ENCODE measurements at places on chromosomes 11 and 22.

DNA sequence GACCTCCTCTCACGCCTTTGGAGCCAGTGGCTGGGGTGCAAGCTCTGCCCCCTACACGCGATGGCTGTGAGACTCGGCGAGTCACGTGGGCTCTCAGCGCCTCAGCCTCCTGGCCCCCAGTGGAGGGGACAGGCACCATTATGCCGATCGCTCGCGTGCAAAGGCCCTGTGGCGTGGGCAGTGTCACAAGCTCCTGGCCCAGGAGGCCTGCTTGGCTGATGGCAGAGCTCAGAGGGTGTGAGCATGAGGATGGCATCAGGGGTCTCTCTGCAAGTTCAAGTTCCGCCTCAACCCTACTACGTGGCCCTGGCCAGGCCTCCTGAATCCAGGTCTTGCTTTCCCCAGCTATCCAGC lies 90.8 kb upstream of the KCNQ1OT1 start:
- DNase-seq = no peak

GRCh38 chr11:86152006-86152862 lies 83.3 kb upstream of the PICALM start:
- DNase-seq = no peak

DNA sequence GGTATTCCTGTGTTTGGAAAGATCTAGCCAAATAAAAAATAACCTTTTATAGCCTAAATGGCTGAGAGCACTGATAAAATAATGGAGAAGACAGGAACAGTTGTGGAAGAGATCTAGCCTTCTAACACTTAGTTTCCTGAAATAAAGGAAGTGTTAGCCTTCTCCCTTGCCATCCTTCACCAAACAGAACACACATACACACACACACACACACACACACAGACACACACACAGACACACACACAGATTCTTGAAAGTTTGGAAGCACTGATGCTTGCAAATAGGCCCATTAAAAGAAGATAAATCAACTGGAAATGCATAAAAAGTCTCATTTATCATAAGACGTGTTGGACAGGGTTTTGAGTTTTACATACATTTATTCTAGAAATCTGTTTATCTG lies 37.5 kb downstream of the KIRREL3 start:
- no peak for DNase-seq

DNA sequence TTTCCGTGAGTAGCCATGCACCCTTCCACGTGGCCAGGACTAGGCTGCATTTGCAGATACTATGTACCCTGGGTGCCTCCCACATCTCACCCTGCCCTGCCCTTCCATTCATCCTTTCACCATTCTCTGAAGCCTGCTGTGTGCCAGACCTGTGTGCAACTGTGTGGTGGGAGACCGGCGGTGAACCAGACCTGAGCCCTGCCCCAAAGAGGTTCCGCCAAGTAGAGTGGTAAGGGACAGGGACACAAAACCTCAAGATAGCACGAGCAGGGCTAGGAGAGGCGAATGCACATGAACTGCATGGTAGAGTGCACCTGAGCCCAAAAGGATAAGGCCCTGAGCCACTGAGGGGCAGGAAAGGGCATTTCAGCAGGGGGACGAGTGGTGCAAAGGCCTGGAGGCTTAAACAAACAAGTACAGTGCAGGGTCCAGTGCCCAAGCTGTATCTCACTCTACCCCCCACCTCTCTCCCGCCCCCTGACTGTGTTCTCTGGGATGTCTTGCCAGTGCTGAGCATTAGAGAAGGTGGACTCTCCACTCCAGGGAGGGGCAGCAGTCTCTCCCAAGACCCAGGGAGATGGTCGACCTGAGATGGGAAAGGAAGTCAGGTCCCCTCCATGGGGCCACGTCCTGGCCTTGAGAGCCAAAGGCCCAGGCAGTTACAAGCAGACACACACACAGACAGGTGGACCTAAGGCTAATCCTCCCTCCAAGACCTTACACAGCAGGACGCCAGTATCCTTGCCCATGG lies 14.1 kb upstream of the ARAP1 start:
- DNase-seq = no peak

DNA sequence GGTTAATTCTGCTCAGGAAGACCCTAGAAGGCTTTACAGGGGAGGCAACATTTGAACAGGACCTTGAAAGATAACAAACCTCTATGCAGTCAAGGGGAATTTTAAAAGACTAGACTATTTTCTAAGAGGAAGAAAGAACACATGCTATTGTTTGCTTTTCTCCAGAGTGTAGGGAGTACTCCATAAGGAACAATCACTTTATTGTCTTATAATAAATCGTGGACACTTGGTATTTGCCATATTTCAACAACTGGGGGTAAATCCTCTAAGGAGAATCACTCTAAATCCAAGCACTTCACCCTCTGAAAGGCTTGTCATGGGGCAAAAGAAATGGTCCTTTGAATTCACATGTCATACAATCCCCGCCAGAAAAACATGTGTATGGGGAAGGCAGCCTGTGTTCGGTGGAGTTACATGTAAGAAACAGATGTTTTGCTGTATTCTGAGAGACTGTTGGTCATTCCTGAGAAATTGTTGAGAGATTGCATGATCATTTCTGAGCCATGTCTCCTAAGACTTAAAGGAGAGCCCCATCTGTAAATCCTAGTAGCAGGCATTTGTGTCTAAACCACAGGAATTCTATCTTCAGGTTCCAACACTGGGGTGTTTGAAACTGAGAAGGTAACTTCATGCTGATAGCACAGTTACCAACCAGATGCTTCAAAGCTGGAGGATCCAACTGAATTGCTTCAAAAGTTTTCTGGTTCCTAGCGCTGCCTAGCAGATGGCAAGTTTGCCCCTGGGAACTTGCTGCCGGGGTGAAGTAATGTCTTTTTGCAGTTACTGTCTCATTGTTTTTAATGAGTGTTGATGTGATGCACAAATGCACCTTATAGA lies 66.8 kb downstream of the FZD4 start:
- no peak for DNase-seq

DNA sequence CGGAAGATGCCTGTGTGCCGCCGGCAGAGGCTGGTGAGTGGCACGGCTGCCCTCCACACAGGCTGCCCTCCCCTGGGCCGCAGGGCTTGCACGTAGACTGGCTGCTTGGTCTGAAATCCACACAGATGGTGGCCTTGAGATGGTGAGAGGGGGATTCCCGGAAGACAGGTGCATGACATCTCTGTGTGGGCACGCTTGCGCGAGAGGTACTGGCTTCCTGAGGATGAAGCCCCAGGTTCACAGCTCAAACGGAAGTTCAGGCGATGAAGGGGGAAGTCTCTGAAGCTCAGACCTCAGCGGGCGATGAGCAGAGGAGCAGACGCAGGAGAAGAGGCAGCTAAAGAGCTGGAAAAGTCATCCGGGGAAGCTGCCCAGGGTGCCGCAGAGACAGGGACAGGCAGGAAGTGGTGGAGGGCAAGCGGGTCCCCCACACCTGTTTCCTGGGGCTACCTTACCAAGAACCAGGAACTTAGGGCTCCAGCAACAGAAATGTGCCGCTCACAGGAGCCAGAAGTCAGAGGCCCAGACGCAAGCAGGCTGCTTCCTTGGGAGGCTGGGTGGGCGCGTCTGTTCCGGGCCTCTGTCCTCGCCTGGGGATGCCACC lies 7.2 kb downstream of the CRELD2 start:
- DNase-seq = peak; percentile 68

DNA sequence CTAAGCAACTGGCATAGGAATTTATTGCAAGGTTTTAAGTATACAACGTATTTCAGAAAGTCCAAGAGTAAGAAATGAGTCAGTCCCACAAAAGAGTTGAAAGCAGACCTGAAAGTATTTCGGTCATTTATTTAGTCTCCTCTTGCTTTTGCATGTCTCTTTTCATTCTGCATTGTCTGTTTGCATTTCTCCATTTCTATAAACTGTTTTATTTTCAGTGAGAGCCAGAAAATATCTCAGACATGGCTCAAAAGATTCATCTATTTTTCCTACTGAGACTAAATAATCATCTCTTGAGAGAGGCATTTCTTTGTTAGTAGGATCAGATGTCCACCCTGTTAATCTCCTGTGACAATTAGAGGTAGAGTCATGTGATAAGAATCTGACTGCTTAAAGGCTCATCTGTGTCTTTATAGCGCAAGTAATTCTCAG lies 219.1 kb upstream of the CCDC179 start:
- DNase-seq = no peak

DNA sequence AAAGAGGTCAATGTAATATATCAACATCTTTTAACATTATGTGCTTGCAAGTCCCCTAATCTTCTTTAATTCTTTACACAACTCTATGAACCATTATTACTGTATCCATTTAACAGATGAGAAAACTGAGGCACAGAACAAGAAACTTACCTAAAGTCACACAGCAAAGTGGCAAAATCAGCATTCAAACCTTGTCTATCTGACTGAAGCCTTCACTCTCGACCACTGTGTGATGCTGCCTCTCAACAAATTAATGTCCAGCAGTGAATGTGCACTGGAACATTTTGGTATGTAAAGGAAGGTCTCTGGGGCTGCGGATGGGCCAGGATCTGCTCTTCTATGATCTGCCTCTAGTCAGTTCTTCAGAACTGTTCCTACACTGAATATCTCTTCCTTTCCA lies 42.1 kb downstream of the PRCP start:
- no peak for DNase-seq

DNA sequence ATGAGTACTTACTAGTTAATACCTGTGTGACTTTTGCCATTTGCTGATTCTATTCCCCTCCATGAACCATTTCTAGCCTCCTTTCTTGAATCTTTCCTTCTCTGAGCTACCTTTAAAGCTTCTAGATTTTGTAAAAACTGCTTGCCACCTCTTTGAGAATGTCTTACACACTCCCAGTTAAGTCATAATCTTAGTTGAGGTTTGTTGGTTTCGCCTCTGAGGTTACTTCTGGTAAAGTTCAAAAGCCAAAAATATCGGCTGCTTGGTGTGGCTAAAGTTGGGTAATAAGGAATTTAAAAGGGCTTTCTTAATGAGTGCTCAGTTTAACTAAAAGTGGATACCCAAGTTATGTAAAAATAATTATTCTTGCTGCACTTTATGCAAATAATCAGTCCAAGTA lies 10.4 kb upstream of the GLYAT start:
- DNase-seq = no peak

- no peak for DNase-seq
These were observed 299.7 kb downstream of the TTC28 start for GRCh38 chr22:28379951-28380350.

GRCh38 chr11:118911880-118912741 lies 13.6 kb downstream of the BCL9L start:
- peak; percentile 82 for DNase-seq

GRCh38 chr11:128468111-128468510 lies 119.2 kb downstream of the ETS1 start:
- no peak for DNase-seq

- DNase-seq = no peak
These were observed 5.3 kb upstream of the MALAT1 start for GRCh38 chr11:65493367-65494176.

DNA sequence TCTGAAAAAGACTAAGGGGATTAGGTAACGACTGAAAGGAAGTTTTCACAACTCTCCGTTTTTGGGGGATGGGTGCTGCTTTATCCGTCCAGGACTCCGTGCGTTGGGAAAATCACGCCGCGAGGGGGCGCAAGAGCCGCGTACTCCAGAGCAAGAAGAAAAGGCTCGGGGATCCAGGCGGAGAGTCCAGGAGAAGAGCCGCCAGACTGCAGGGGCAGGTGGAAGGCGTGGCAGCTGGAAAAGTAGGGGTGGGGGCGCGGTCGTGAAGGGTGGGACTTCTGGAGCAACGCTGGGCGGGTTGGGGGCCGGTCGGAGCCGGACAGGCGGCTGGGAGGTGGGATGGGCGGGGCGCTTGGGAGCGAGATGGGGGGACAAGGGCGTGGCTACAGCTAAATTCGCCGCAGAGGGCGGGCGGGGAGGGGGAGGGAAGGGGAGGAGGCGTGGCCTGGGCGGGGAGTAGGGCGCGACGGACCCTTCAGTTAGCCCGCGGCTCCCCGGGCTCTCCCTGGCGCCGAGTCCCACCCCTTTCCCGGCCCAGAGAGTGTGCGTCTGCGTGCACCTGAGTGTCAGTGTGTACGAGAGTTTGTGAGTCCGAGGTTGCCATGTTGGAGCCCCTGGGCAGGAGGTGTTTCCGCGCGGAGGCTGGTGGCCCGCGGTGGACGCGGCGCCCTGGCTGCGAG lies 613 bp upstream of the ARHGEF17 start:
- DNase-seq = peak; percentile 78

GRCh38 chr22:34080433-34080832 lies 160.2 kb upstream of the LARGE1 start:
- DNase-seq = no peak

GRCh38 chr22:33397381-33397907 lies 339.3 kb upstream of the SYN3 start:
- no peak for DNase-seq

DNA sequence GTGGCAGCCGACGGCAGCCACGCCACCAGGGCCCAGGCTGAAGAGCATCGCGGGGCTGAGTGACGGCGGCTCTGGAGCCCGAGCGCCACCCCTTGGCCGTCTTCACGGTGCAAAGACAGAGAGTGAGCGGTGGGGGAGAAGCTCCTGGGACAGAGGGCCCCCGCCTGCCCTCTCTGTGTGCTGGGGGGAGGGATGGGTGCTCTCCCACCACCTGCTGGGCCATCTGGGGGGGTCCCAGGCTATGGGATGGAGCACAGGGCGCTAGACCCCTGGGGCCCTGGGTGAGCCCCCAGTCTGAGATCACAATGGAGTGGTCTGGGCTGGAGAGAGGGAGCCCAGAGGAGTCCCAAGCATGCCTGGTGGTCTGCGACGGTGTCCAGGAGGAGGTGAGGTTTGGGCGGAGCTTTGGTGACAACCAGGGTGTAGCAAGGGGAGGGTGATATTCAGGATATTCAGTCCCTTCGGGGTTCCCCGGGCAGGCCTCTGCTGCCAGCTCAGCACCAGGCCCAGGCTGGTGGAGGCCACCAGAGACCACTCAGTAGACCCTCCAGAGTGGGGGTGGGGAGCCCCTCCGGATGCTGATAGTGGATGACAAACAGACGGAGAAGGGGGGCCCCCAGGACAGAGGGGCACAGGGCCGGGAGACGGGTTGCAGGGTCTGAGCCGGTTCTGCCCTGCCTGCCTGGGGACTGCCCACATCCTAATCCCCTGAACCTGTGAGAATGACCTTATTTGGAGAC lies 78.1 kb upstream of the PRR5 start:
- DNase-seq = no peak

DNA sequence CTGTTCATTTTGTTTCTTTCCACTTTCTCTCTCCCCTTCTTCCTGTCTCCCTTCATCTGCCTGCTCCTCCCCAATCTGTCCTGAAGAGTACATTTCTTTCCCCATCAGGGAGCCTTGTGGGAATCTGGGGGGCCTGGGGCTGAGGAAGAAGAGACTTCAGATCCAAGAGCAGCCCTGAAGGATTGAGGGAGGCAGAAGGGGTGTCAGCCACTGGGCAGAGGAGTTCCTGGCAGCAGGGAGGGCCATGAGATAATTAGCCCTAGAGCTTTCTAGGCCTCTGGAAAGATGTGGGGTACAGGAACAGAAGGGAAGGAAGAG lies 24.4 kb upstream of the OAF start:
- no peak for DNase-seq

DNA sequence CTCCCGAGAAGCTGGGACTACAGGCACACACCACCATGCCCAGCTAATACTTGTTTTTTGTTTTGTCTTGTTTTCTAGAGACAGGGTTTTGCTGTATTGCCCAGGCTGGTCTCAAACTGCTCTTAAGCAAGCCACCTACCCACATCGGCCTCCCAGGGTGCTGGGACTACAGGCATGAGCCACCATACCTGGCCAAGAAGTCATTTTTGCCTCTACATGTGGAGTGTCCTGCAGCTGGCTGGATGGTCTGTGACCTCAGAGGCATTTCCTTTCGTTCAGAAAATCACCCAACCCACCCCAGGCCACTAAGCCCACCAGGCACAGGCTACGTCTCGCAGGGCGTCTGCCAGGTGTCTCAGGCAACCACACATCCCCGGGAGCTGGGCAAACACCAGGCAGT lies 12.8 kb downstream of the SHANK2 start:
- no peak for DNase-seq
